SK-N-MC (cell line): ENCODE measurements at places on chromosomes 5 and 9.

DNA sequence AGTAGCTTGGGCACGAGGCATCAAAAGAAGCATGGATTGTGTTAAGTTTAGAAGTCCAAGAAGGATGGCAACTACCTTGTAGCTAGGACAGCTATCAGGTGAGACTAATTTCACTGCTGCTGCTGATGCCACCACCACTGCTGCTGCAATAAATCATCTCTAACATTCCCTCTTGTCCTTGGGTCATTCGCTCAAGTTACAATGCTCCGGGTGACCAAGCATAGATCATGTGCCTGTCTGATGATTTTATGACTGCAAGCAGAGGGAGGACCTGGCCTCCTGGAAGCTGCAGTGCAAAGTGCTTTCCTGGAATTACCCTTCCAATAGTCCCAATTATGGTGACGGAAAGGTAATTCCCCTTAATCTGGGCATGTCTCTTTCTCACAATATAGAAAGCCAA, 334.4 kb downstream of the PRELID2 start:
- no peak for DNase-seq

GRCh38 chr5:25570067-25570583, 925.3 kb upstream of the CDH10 start:
- no peak for DNase-seq

- no peak for DNase-seq
Measured at GRCh38 chr5:108271127-108271526, 110.8 kb downstream of the FBXL17 start.

- DNase-seq: no peak
Measured at GRCh38 chr9:82354279-82354659, 365.7 kb downstream of the SPATA31D1 start.

DNA sequence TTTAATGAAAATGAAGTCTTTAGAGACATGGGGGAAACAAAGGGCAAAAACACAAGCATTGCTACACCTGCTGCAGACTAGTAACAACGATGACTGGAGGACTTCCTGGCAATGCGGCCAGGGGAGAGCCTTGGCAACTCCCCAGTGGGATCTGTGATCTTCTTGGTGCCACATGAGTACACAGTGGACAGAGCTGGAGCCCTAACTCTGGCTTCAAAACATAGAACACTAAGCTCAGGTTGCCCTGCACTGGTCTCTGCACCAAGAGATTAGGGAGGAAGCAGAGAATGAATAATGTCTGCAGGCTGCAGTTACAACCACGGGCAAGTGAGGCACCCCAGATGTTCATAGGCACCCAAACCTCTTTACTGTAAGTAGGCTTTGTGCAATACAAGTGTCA, 91.1 kb downstream of the MRPS27 start:
- no peak for DNase-seq

- DNase-seq: no peak
Measured at GRCh38 chr5:103166706-103167105, 46.6 kb downstream of the PPIP5K2 start.

DNA sequence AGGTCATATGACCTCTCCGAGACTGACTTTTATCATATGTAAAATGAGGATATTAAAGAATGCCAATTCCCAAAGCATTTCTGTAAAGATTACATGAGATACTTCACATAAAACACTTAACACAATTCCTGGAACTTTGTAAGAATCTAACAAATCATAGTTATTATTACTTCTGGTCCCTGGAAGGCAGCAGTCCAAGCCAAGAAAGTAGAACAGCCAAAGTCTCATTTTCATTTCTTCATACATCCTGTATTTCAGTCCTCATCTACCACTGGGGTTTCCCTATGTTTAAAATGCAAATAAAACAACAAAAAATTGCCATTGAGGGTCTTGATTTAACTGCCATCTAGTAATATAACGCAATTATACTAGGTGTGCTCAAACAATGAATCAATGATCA, 179.5 kb downstream of the MARCHF11 start:
- DNase-seq: no peak

DNA sequence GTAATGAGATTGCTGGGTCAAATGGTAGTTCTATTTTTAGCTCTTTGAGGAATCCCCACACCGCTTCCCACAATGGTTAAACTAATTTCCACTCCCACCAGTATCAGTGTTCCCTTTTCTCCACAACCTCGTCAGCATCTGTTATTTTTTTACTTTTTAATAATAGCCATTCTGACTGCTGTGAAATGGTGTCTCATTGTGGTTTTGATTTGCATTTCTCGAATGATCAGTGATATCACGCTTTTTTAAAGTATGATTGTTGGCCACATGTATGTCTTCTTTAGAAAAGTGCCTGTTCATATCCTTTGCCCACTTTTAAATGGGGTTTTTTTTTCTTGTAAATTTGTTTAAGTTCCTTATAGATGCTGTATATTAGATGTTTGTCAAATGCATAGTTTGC, 73.5 kb downstream of the MTAP start:
- no peak for DNase-seq

- DNase-seq: no peak
Measured at GRCh38 chr5:115578657-115579056, 23.6 kb downstream of the TICAM2 start.

DNA sequence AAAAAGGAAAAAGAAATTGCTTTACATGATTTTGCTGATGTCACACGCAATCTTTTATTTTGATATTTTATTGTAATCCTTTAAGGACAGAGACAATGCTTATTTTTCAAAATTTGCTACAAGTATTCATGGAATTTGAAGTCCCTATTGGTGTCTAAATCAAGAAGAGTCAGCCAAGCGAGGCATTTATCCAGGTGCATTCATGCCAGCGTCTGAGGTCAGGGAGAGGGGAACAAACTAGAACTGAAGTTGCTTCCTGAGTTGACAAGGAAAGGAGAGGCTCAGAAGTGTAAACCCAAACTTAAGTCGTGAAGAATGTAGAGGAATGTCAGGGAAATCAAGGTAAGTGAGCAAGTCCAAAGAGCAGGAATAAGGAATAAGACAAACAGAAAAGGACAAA, 83.0 kb upstream of the GNAQ start:
- DNase-seq: no peak

DNA sequence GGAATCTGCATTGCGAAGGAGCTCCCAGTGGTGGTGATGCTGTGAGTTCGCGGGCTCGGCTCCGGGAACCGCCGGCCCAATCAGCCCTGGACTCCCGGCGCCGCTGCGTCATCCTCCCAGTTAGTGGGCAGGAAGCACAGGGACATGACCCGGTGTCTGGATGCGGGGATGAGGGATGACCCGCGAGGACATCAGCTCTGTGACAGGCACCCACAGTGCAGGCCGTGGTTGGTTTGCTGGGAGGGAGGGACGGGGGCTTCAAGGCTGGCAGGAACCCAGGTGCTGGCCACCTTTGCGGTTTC, 996 bp downstream of the NXNL2 start:
- no peak for DNase-seq

DNA sequence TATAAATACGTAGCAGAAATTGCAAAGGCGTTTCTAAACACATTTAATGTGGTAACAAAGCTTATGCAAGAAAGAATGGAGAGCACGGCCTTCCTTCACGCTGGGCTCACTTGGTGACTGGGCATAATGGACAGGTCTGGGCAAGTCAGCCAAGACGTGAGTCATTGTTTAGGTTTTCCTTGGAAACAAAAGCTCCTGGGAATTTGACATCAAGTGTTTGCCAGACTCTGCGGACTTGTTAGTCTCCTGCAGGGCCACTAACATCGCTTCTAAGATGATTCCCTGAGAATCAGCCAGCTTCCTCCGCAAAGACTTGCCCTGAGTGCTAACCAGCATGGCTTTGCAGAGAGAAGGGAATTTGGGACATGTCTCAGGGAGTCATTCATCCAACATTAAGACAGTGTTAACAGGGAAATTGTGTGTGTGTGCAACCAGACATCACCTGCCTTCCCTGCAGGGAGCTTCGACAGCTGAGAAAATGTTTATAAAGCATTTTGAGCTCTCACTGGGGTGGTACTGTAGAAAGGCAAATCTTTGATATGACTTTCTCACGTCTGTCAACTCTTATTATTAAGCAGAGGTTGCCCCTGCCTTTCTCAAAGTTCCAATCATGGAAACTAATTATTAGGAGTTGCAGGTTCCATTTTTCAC, 182.5 kb downstream of the NTRK2 start:
- DNase-seq: no peak

- no peak for DNase-seq
Measured at GRCh38 chr9:90853945-90854344, 52.3 kb downstream of the SYK start.

GRCh38 chr5:34042321-34042720, 692 bp downstream of the C1QTNF3 start:
- no peak for DNase-seq

- DNase-seq: no peak
Measured at GRCh38 chr9:107816561-107817021, 327.0 kb upstream of the KLF4 start.

DNA sequence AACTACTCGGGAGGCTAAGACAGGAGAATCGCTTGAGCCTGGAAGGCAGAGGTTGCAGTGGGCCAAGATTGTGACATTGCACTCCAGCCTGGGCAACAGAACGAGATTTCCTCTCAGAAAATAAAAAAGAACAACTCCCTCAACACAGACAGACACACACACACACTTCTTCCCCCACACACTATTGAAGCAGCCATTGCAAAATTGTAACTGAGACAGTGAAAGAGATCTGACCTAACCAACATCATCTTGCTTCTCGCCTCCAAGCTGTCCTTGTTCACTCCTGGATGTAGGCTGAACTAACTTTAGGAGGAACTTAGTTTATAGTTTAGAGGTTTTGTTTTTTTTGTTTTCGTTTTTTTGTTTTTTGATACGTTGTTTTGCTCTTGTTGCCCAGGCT, 13.0 kb upstream of the PLIN2 start:
- DNase-seq: no peak

DNA sequence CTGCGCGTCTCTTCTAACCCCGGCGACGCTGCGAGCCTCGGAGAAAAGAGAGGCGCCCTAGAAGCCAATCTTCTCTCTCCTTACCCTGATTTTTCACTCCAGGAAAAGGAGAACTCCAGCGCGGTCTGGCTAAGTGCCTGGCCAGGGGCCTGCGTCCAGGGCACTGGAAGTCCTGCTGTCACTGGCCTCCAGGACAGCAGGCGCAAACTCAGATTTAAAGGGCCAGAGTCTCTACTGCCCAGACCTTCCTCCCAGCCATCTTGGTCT, 553 bp upstream of the FOXB2 start:
- DNase-seq: no peak

DNA sequence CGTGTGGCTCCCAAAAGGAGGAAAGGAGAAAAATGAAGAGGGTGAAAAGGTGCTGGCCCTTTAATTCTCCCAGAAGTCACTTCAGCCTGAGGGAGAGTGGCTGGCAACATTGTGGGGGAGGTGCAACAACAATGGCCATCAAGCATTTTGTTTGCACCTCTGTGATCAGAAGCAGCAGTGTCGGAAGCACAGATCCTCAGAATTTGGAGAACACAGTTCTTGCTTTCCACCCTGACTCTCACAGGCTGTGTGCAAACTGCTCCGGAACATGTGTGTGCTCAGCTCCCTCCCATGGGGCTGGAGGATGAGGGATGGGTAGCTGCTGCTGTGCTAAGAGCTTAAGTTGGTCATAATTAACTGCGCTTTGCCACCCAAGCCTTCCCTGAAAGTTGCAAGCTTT, 127.1 kb downstream of the DPYSL3 start:
- DNase-seq: no peak

- DNase-seq: no peak
Measured at GRCh38 chr5:126577415-126577814, 17.6 kb downstream of the ALDH7A1 start.

GRCh38 chr9:98774746-98775145, 21.6 kb downstream of the ANKS6 start:
- no peak for DNase-seq

DNA sequence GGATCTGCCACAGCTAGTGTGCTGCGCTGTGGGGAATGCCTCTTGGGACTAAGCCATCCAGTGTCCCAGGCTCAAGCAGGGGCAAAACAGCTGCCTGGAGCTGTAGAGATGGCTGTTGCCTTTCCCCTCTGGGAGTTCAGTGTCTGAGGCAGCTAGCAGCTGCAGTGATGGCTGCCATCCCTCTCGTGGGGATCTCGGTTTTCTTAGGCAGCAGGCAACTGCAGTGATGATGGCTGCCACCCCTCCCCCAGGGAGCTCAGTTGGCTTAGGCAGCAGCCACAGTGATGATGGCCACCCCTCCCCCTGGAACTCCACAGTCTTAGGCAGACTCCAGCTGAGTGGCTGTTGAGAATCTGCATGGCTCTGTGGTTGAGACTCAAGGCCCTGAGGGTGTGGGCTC, 1389.2 kb upstream of the NUDT12 start:
- no peak for DNase-seq

DNA sequence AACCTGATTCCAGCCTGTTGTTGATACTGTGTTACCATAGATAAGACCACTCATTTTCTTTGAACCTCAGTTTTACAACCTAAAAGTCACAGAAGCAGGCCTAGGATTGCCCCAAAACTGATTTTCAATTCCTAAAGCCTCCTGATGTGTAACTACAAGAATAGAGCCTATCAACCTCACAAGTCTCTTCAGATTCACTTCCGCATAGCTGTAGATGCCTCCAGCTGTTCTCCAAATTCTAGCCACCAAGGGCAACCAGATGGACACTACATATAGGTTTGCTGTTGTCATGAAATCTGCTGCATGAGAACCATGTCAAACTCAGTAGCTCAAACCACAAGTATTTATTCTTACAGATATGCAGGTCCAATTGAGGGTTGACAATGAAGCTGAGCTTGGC, 143.5 kb downstream of the SPATA31D1 start:
- DNase-seq: no peak

GRCh38 chr5:82320966-82321365, 42.8 kb upstream of the RPS23 start:
- DNase-seq: no peak

- DNase-seq: no peak
Measured at GRCh38 chr9:130581766-130582165, 2.4 kb downstream of the FUBP3 start.

DNA sequence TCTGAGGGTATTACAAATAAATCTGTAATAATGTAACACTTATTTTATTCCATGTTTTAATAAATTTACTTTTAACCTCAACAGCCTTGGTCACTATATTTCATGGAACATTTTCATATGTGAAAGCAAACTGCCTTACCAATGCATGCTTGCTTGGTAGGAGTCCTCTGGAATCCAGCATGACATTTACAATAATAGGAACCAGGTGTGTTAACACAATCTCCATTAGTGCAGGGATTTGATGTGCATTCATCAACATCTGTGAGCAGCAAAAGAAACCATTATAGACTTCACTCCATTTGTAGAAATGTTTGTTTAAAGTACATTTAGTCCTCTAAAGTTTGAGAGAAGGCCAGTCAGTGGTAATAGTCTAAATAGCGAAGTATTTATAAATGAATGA, 159.4 kb downstream of the FBN2 start:
- DNase-seq: no peak

GRCh38 chr5:72070529-72070928, 36.7 kb upstream of the MAP1B start:
- DNase-seq: no peak
